CD4-positive, alpha-beta T cell (primary cell): ENCODE measurements at places on chromosomes 12 and 14. TPM values are rescaled to one million over a fixed set of nuclear protein-coding genes. Genes with fewer than 3 reads are reported as not detected.

C12orf50 gene
- 0.17 TPM for total RNA-seq

CLEC4D gene
- not detected for total RNA-seq

FBLN5 gene
- 1.5 TPM for total RNA-seq

SLC17A8 gene
- total RNA-seq, result not detected

DNA sequence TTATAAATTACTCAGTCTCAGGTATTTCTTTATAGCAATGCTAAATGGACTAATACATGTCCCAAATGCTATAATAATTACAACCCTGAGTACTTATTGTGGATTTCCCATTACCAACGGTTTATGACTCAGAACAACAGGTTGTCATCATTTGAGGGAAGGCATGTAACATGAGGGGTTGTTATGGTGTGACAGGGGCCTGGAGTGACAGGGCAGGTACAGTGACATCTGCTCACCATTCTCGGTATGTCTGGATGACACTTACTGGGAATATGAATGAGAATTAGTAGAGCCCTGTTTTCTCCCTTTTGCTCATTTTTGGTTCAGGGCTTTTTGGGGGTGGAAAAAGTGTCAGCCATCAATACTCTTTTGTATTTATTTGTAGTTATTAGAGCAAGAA lies 36.2 kb upstream of the FERMT2 start:
- DNase-seq, result no peak

GRCh38 chr12:50387972-50388478 lies 8.4 kb downstream of the FAM186A start:
- no peak for DNase-seq

- DNase-seq, result no peak
These were observed 60.6 kb downstream of the IFNG start for GRCh38 chr12:68098939-68099338.

- DNase-seq, result no peak
These were observed at the start of gene IFI27 for GRCh38 chr14:94110552-94111181. Gene IFI27 (plus strand): TSS chr14:94110736.

DNA sequence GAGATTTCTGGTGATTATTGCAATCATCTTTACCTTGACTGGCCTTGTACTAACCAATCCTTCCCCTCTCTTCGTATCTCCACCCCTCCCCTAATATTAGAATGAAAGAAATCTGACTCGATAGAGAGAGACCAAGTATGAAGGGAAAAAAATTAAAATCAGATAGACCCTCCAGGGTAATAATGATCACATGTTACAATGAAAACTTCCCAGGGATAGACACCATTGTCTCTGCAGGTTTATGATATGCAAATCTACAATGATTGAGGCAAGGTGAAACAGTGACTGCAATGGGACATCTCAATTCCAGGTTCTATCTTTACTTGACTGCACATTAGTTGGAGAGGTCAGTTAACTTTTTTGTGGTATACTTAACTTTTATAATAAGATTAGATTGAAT lies 1.5 kb upstream of the NFKBIA start:
- DNase-seq, result no peak

DNA sequence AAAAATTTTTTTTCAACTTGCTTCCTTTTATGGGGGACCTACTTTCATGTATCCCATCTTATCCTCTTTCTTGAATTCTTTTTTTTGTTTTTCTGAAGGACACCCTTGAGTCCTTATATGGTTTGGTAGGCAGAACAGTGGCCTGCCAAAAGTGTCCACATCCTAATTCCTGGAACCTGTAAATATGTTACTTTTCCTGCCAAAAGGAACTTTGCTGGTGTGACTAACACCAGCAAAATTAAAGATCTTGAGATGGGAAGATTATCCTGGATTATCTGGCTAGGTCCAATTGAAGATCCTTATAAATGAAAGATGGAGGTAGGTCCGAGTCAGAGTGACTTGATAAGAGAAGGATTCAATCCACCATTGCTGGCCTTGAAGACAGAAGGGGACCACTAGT lies 5.3 kb downstream of the NUBPL start:
- DNase-seq, result no peak

- DNase-seq, result no peak
These were observed 159.3 kb downstream of the KSR2 start for GRCh38 chr12:117809509-117809908.

DNA sequence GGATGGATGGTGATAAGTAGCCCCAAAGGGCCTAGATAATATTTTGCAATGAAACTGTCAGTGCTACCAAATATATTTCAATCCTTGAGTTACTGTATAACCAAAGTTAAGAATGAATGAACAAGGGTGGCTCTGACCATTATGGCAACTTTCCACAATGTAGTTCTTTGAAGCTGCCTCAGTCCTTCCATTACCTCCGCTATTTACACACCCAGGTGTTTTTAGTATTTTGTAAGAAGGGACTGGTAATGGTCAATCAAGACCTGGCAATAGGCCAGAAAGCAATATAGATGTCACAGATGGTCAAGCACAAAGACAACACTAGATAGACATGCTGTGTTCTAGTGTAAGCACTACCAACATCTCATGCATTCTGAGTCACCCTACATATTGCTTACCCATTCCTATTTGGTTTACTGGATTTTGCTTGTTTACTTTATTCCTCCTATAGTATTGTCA lies 16.3 kb downstream of the DUSP16 start:
- no peak for DNase-seq

DNA sequence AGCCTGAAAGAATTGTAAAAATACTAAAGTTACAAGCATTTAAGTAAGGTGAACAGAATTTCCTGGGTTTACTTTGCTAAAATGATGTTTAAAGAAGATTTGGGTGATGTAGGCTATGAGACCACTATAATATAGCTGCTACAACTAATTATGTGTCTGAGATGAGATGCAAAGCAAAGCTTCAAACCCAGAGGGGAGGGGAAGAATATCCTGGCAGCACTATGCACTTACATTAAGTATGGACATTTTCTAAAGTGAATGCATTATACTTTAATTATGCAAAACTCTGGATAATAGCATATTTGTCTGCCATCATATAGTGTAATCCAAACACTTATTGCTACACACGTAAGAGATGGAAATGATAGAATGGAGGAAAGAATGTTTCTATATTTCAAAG lies 1003.7 kb downstream of the GALC start:
- no peak for DNase-seq

DNA sequence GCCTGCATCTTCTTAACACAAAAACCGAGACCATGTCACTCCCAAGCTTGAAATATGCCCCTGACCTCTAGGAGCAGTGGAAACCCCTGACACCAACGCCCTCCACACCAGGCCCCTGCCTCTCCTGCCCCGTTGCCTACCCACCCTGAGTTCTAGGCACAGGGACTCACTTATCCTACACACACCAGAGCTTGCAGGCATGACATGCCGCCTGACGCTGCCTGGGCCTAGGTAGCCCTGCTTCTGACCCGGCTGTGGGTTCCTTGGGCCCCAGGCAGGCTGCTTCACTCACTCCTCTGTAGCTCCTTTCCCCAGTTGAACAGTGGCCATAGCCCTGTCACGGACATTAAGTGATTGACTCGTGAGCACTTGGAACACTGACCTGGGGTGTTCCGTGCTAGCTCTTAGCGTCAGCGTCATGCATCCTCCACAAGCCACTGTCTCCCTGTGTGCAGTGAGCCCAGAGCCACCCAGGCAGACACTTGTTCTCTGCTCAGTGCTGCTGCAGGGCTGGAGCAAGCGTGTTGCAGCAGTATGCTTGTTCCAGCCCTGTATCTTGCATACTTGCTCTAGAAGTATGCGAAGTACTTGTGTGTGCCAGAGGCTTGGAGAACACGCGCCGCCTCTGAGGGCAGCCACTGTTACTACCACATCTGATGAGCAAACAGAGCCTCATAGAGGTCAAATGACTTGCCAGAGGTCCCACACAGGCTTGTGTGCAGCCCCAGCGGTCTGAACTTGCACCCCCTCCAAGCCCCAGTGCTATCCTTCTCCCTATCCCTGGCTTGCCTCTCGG lies 15.6 kb downstream of the OTUB2 start:
- no peak for DNase-seq

DNA sequence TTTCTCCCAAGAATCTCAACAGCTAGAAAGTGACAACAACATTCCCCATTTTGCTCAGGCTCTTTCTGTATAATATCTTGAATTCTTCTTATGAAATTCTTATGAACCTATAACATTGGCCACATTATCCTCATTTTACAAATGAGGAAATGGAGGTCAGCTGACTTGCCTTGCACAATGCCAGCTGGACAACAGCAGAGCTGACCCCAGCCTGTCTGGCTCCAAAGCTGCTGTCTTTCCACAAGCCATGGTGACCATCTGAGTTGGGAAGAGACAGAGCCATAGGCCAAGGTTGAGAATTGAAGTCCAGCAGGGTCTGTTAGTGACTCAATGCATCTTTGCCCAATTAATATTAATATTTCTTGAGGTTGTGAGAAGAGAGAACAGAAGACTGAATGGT lies 87.3 kb downstream of the KSR2 start:
- DNase-seq, result no peak

DNA sequence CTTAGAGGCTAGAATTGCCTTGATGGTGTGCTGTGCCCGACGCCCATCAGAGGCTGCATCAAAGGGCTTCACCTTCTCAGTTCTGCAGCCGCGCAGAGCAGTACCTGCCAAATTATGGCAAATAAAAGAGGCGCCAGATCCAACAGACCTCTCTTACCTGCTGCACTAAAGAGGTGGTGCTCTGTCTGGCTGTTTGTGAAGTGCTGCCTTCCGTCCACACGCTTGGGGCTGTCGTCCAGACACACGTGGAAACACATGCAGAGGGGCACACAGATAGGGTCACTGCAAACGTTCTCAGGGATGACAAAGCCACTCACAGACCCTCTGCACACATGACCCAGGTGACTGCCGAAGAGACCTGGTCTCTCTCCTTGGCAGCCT lies 617.5 kb downstream of the VRK1 start:
- no peak for DNase-seq

GRCh38 chr14:35557221-35557747 lies 23.3 kb downstream of the INSM2 start:
- DNase-seq, result no peak

DNA sequence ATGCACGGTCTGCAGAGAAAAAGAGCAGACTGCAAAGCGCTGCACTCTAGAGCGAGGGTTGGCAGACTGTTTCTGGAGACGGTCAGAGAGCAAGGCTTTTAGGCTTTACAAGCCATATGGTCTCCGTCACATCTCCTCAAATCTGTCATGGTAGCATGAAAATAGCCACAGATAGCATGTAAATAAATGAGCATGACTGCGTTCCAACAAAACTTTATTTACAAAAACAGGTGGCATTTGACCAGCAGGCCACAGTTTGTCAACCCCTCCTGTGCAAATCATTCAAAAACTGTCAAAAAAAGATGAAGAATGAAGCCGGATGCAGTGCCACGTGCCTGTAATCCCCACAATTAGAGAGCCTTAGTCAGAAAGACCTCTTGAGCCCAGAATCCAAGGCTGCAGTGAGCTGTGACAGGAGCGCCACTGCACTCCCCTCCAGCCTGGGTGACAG lies 18.9 kb downstream of the SYNE3 start:
- no peak for DNase-seq
